ENCODE measurements at places on chromosomes 5 and 9.

DNA sequence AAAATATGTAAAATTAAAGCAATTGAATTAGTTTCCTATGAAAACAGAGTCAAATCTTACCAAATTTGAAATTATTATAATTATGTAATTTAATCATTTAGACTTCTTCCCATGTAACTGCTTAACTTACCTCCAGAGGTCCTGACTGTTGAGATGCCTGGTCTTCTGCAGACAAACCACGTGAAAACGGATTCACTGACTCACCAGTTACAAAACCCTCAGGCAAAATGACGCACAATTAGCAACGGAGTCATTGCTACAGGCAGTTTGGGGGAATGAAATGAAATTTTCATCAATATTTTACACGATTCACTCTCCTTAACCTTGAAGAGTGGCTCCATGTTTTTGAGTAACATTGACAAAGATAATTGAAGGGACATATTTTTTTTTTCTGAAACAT lies 460.8 kb downstream of the MTRR start:
- no peak for DNase-seq

- DNase-seq: no peak
Measured at GRCh38 chr9:20189871-20190270, 401.0 kb upstream of the SLC24A2 start.

DNA sequence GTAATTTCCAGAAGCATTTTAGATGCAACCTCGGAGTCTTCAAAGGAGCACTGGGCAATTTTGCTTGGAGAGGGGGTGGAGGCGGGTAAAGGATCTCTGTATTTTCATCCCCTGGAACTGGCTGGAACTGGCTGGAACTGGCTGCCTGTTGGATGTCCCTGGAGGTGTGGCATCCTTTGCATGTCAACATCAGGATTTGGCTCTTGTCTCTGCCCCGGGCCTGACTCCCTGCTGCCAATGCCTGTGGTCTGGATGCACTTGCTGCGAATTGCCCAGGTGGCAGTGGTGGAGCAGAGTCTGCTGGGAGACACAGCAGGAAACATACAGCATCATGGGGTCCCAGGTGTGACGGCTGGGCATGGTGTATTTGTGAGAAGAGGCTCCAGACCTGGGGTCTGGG lies 391.3 kb downstream of the GADD45G start:
- no peak for DNase-seq

DNA sequence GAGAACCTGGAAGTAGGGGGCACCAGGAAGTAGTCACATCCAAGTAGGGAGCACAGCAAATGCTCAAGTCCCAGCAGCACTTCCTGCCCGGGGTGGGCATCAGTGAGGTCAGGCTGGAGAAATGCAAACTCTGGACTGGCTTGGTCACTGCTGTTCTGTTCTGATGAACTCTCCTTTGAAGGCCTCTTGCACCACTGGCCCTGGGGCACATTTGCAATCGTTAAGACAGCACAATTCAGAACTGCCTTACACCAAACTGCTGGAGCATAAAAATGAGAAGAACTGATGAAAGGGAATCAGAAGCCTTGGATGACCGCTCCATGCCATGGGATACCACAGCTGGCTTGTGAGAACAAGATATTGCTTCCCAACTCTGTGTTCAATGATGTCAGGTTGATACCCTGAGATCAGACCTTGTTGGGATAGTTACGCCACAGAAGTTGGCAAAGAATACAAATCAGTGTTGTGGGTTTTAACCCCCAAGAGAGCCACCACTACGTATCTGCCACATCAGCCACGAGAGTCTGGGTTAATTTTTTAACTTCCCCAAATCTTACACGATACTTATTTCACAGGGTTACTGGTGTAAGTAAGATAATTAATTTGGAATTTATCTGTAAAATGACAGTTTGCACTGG lies 42.3 kb upstream of the ZSWIM6 start:
- DNase-seq: no peak

- DNase-seq: no peak
Measured at GRCh38 chr9:752201-752600, 89.3 kb upstream of the DMRT1 start.

- no peak for DNase-seq
Measured at GRCh38 chr5:169933127-169933526, 47.2 kb downstream of the INSYN2B start.

- no peak for DNase-seq
Measured at GRCh38 chr9:114367772-114368569, 19.8 kb downstream of the AKNA start.

DNA sequence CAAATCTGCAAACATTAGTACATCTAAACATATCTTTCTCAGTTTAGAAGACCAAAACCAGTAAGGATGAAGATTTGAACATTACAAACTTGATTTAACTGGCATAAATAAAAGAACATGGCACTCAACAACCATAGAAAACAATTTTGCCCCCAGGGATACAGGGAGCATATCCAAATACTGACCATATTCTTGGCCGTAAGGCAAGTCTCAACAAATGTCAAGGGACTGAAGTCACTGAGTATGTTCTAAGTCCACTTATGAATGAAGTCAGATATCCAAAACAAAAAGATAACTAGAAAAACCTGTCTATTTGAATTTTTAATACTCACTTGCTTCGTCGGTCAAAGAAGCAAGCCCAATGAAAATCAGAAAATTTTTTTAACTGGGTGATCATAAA lies 14.1 kb downstream of the FEM1C start:
- DNase-seq: no peak

DNA sequence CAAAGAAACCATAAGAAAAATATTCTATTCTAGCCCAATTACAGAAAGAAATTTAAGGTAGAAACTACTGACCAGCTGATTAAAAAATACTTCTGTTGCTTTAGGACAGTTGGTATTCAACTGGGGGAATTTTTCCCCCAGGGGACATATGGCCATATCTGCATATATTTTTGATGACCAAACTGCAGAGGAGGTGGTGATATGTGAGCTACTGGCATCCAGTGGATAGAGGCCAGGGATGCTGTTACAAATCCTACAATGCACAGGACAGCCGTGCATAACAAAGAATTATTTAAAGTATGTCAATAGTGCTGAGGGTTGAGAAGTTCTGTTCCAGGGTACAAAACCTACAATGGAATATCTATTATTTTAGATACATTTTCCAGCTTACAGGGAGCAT lies 24.0 kb downstream of the ZFR start:
- DNase-seq: no peak

GRCh38 chr9:3525096-3525835 lies 535 bp downstream of the RFX3 start:
- no peak for DNase-seq

GRCh38 chr9:89749500-89750116 lies 144.8 kb downstream of the GADD45G start:
- DNase-seq: no peak

DNA sequence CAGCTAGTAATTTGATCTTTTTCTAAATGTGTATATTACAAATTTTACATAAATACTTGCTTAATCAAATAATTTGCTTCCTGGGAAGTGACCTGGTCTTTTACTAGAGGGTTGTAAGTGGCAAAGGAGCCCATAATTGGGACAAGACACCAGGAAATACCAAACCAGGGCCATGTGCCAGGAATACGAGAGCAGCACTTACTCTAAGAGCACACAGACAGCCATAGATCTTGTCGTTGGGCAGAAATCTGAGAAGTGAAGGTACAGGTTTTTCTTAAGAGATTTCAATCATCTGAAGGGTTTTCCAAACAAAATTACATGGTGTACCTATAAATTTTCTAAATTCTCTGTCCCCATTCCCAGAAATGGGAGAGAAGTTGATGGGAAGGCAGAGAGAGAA lies 179.3 kb downstream of the HINT1 start:
- DNase-seq: no peak

- no peak for DNase-seq
Measured at GRCh38 chr9:94139672-94140417, 55.6 kb downstream of the PTPDC1 start.

GRCh38 chr9:126097679-126098078 lies 228.9 kb upstream of the MVB12B start:
- no peak for DNase-seq

- DNase-seq: no peak
Measured at GRCh38 chr5:43367453-43367852, 44.7 kb downstream of the CCL28 start.

DNA sequence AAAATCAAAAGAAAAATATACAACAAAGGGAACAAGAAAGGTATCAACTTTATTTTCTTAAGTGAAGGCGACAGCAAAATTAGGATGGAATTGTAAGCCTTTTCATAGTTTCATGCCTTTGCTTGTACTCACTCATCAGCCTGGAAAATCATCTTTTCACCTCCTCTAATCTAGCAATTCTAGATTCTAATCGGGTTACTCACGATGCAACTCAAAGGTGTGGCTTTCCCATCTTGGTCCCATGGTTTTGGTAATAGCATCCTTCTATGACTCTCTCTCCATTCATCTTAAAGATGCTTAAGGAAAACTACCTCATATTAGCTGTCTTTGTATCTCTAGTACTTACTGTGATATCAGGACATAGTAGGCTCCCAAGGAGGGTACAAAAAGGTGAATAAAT lies 30.5 kb downstream of the DNAH5 start:
- DNase-seq: no peak
